Uterus (tissue), 4 donors: ENCODE measurements at places on chromosomes 16 and 17. TPM values are rescaled to one million over a fixed set of nuclear protein-coding genes. Genes with fewer than 3 reads are reported as not detected.
A peak's percentile ranks its signal among the peaks of the same experiment; 100 is the strongest.

DNA sequence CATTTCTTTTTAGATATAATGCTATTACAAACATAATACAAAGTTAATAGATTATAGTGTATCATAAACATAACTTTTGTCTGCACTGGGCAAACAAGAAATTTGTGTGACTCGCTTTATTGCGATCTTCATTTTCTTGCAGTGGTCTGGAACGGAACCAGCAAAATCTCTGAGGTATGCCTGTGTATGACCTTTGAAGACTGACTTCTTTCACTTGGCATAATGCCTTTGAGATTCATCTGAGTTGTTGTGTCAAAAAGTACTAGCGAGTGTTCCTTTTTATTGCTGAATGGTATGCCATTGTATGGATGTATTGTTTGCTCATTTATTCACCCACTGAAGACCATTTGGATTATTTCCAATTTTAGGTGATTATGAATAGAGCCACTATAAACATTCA lies 69.2 kb downstream of the TANC2 start:
- no peak overlapping the region for H3K27ac ChIP-seq
- no peaks in the 10 kb centered on the region for H3K27me3 ChIP-seq
- H3K4me3 ChIP-seq, result no peak overlapping the region
- H3K4me1 ChIP-seq, result no peaks in the 10 kb centered on the region
- DNase-seq, result no peak

GRCh38 chr17:45170931-45171337 lies 9.3 kb downstream of the HEXIM2 start:
- peak overlapping the region; percentile 88 for H3K27ac ChIP-seq
- DNase-seq, result peak; percentile 55
- peaks cover 19% of the 10 kb centered on the region for H3K4me1 ChIP-seq
- no peaks in the 10 kb centered on the region for H3K27me3 ChIP-seq

- H3K36me3 ChIP-seq, result no peaks in the 10 kb centered on the region
- no peak overlapping the region for H3K4me3 ChIP-seq
- no peak overlapping the region for H3K27ac ChIP-seq
- H3K27me3 ChIP-seq, result no peaks in the 10 kb centered on the region
- no peak for DNase-seq
Observed at GRCh38 chr17:83151442-83152226, 72.2 kb downstream of the METRNL start.

Gene AARSD1
- 69.9 TPM for total RNA-seq

- no peaks in the 10 kb centered on the region for H3K4me1 ChIP-seq
- no peaks in the 10 kb centered on the region for H3K36me3 ChIP-seq
- H3K27me3 ChIP-seq, result no peaks in the 10 kb centered on the region
- no peak overlapping the region for H3K4me3 ChIP-seq
- no peak overlapping the region for H3K27ac ChIP-seq
Observed at GRCh38 chr17:5254903-5255521, 20.4 kb upstream of the SCIMP start.

- no peak overlapping the region for H3K4me3 ChIP-seq
- H3K4me1 ChIP-seq, result no peaks in the 10 kb centered on the region
- H3K27me3 ChIP-seq, result no peaks in the 10 kb centered on the region
- DNase-seq, result no peak
Observed at GRCh38 chr16:22366889-22367288, 7.5 kb downstream of the CDR2 start.
